ENCODE measurements at places on chromosomes 5 and 9. TPM values are rescaled to one million over a fixed set of nuclear protein-coding genes. Genes with fewer than 3 reads are reported as not detected.

SLC6A3 gene
- total RNA-seq = not detected

TRAF1 gene
- 0.49 TPM for total RNA-seq

SIT1 gene
- total RNA-seq = not detected

ANGPTL2 gene
- 24.4 TPM for total RNA-seq

PCDHB16 gene
- total RNA-seq = 1.3 TPM

ISCA1 gene
- 41.7 TPM for total RNA-seq

PTPRD gene
- total RNA-seq = 15.0 TPM

CATSPER3 gene
- not detected for total RNA-seq

OBP2B gene
- total RNA-seq = not detected

ARHGEF37 gene
- not detected for total RNA-seq

NUTM2F gene
- total RNA-seq = not detected

CCL27 gene
- total RNA-seq = not detected

CTNND2 gene
- total RNA-seq = not detected

PCDHAC2 gene
- 7.8 TPM for total RNA-seq

PCDH12 gene
- total RNA-seq = not detected

MSANTD3 gene
- total RNA-seq = 63.5 TPM

CDKN2B-AS1 gene
- total RNA-seq = not detected

RANBP17 gene
- 5.5 TPM for total RNA-seq

FGFR4 gene
- 13.7 TPM for total RNA-seq

PRR7 gene
- 30.8 TPM for total RNA-seq

TXNDC8 gene
- total RNA-seq = not detected

TOR4A gene
- total RNA-seq = 41.7 TPM

MUSK gene
- total RNA-seq = not detected

DMRT2 gene
- total RNA-seq = not detected

ENTPD2 gene
- total RNA-seq = not detected

PCDHGA5 gene
- total RNA-seq = 0.24 TPM

GRAMD2B gene
- 0.31 TPM for total RNA-seq

GARIN3 gene
- total RNA-seq = not detected

GBGT1 gene
- total RNA-seq = not detected

IFNA2 gene
- not detected for total RNA-seq

ZDHHC11 gene
- 6.0 TPM for total RNA-seq

DEPDC1B gene
- 223 TPM for total RNA-seq

COL15A1 gene
- not detected for total RNA-seq

TMEM252 gene
- total RNA-seq = not detected

PCDHA12 gene
- 8.2 TPM for total RNA-seq

TLE4 gene
- total RNA-seq = 65.7 TPM

F2RL2 gene
- 260 TPM for total RNA-seq

NTRK2 gene
- total RNA-seq = not detected

ADAMTS16 gene
- not detected for total RNA-seq

CCL28 gene
- total RNA-seq = not detected
